ENCODE measurements at places on chromosomes 7 and 10. TPM values are rescaled to one million over a fixed set of nuclear protein-coding genes. Genes with fewer than 3 reads are reported as not detected.

The MRLN gene
- not detected for total RNA-seq

- H3K36me3 ChIP-seq: no peaks in the 10 kb centered on the region
- no peak for DNase-seq
- no peak overlapping the region for H3K27ac ChIP-seq
- no peak overlapping the region for H3K4me3 ChIP-seq
- no peaks in the 10 kb centered on the region for H3K4me1 ChIP-seq
Measured at GRCh38 chr10:86614853-86615252, 39.5 kb upstream of the OPN4 start.

GRCh38 chr7:90828601-90829000 lies 232.5 kb downstream of the CDK14 start:
- DNase-seq: no peak
- H3K4me3 ChIP-seq: no peak overlapping the region
- H3K27me3 ChIP-seq: no peaks in the 10 kb centered on the region

DNA sequence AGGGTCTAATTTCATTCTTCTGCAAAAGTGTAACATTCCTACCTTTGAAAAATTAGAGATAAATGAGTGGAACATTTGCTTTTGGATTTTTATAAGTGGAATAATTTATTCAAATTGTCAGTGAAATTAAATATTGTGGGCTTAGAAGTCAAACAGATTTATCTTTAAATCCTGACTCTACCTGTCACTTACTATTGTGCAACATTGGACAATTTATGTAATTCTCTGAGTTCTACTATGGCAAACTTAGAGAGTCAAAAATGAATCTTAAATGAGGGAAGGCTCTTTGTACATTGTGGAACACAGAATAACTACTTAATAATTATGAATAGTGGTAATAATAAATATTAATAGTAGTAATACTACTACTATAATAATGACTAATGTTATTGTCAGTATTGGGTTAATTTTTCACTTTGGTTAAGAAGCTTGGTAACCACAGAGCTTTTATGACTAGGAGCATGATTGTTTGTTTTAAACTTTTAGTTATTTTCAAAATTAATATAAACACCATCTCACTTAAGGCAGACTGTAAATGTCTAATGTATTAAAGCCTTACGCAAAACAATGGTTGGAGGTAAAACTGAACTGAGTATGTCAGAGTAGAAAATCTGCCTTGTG lies 70.0 kb downstream of the PRKG1 start:
- H3K27ac ChIP-seq: no peak overlapping the region
- H3K27me3 ChIP-seq: no peaks in the 10 kb centered on the region
- no peak for DNase-seq
- H3K36me3 ChIP-seq: no peaks in the 10 kb centered on the region

DNA sequence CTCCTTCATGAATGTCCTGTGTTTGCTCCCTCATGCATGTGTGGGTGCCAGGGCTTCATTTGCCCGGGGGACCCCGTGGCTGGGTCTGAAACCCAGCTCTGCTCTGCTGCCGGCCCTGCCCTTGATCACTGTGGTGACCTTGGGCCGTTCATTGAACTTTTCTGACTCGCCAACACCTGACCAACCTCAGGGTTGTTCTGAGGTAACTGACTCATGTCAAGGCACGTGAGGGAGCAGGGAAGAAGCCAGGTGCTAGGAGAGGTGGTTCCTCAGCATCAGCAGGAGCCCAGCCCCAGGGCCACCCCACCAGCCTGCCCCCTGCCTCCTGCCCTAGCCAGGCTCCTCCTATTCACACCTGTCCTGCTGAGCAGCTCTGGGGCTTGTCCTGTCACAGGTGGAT lies 47.9 kb downstream of the TBATA start:
- no peak overlapping the region for H3K4me3 ChIP-seq
- H3K36me3 ChIP-seq: no peaks in the 10 kb centered on the region
- no peaks in the 10 kb centered on the region for H3K27me3 ChIP-seq
- no peaks in the 10 kb centered on the region for H3K4me1 ChIP-seq
- DNase-seq: no peak

DNA sequence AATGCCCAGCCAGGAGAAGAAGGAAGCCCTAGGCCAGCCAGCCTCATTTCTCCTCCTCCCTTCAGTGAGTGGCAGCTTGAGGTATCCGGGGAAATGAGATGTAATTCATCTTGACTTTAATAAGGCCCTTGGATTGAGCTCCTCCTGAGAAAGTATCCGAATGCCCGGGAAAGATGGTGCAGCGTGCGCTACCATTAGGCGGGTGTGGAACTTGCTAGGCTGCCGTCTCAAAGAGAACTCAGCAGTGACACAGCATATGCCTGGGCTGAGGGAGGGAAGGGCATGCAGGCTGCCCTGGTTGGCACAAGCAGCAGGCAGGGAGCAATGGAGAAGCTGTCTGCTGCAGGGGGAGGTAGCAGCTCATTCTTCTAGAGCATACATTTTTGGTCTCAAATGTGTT lies 659.8 kb upstream of the FOXK1 start:
- no peaks in the 10 kb centered on the region for H3K4me1 ChIP-seq
- no peak overlapping the region for H3K27ac ChIP-seq
- DNase-seq: no peak
- H3K27me3 ChIP-seq: no peaks in the 10 kb centered on the region
- H3K36me3 ChIP-seq: no peaks in the 10 kb centered on the region

The SPDYE9 gene
- total RNA-seq: not detected

The METTL27 gene
- total RNA-seq: not detected

The OPALIN gene
- total RNA-seq: not detected

GRCh38 chr7:140677496-140677895 lies 4.8 kb downstream of the ADCK2 start:
- H3K4me3 ChIP-seq: no peak overlapping the region
- DNase-seq: no peak
- H3K4me1 ChIP-seq: peaks cover 27% of the 10 kb centered on the region
- no peak overlapping the region for H3K27ac ChIP-seq
- H3K36me3 ChIP-seq: peaks cover 3% of the 10 kb centered on the region
- no peaks in the 10 kb centered on the region for H3K27me3 ChIP-seq

GRCh38 chr10:68090586-68090985 lies 15.5 kb upstream of the HERC4 start:
- H3K27ac ChIP-seq: no peak overlapping the region
- H3K27me3 ChIP-seq: no peaks in the 10 kb centered on the region
- H3K4me1 ChIP-seq: no peaks in the 10 kb centered on the region
- DNase-seq: no peak
- H3K36me3 ChIP-seq: no peaks in the 10 kb centered on the region

DNA sequence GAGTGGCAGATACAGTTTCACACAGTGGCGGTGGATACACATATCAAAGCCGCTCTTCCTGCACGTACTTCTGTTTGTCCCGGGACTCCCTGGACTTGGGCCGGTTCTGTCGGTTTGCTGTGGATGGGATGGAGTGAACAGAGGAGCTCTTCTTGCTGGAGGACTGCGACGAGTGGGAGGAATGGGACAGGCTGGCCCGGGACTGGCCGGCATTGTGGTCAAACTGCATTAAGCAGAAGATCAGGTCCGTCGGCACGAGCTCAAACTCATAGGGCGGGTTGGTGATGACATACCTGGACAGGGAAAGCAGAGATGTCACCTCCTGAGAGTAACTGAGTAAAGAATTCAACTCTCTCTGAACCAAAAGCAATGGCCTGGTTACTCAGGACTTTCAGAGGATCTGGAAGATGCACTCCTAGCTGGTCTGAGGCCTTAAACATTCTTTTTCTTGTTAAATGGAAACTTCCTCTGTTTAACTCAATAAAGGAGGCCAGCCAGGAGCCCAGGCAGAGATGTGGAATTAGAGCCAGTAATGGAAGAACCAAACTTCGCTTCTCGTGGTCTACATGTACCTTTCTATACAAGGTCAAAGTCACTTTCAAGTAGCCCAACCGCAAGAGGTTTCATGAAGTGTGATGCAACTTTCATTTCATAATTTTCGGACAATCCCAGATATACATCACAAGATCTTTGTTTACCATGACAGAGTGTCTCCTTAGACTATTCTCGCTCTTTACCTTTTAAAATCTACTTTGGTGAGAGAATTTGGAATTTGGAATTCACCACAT lies 750.2 kb downstream of the KCNMA1 start:
- no peak overlapping the region for H3K27ac ChIP-seq
- H3K27me3 ChIP-seq: no peaks in the 10 kb centered on the region
- H3K4me1 ChIP-seq: no peaks in the 10 kb centered on the region
- no peak overlapping the region for H3K4me3 ChIP-seq
- H3K36me3 ChIP-seq: no peaks in the 10 kb centered on the region
- DNase-seq: no peak

DNA sequence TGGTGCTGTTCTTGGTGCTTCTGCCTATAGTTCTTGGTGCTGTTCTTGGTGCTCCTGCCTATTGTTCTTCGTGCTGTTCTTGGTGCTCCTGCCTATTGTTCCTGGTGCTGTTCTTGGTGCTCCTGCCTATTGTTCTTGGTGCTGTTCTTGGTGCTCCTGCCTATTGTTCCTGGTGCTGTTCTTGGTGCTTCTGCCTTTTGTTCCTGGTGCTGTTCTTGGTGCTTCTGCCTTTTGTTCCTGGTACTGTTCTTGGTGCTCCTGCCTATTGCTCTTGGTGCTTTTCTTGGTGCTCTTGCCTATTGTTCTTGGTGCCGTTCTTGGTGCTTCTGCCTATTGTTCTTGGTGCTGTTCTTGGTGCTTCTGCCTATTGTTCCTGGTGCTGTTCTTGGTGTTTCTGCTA lies 71.1 kb downstream of the PTPRN2 start:
- no peaks in the 10 kb centered on the region for H3K4me1 ChIP-seq
- no peaks in the 10 kb centered on the region for H3K27me3 ChIP-seq
- no peaks in the 10 kb centered on the region for H3K36me3 ChIP-seq
- H3K27ac ChIP-seq: no peak overlapping the region
- no peak for DNase-seq

DNA sequence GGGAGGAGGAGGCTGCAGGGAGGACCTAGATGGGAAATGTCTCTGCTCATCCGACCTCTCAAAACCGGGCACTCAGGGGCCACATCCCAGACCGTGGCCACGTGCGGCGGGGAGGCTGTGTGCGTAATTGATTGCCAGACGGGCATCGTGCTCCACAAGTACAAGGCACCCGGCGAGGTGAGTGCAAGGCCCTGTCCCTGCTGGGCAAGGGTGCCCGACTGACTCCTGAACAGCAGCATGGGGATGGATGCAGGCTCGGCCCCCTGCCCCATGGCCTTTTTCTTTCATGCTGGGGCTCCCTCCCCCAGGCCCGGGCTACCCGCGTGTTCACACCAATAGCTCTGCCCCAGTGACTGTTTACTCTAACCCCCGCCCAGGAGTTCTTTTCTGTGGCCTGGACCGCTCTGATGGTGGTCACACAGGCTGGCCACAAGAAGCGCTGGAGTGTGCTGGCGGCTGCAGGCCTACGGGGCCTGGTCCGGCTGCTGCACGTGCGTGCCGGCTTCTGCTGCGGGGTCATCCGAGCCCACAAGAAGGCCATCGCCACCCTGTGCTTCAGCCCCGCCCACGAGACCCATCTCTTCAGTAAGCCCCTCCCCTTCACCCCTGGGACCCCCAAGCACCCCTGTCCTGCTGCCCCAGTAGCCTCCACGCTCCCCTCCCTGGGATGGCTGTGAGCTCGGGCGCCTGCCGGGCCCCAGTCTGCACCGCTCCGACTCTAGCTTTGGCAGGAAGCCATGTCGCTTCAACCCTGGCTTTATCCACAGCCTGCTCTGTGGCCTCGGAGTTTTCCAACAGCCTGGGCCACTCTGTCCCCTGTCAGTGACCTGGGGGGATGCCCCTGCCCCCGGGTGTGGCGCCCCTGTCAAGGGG lies 3.9 kb downstream of the LRWD1 start:
- no peak overlapping the region for H3K27ac ChIP-seq
- no peaks in the 10 kb centered on the region for H3K27me3 ChIP-seq
- peaks cover 17% of the 10 kb centered on the region for H3K4me1 ChIP-seq
- no peak for DNase-seq
- H3K4me3 ChIP-seq: no peak overlapping the region

DNA sequence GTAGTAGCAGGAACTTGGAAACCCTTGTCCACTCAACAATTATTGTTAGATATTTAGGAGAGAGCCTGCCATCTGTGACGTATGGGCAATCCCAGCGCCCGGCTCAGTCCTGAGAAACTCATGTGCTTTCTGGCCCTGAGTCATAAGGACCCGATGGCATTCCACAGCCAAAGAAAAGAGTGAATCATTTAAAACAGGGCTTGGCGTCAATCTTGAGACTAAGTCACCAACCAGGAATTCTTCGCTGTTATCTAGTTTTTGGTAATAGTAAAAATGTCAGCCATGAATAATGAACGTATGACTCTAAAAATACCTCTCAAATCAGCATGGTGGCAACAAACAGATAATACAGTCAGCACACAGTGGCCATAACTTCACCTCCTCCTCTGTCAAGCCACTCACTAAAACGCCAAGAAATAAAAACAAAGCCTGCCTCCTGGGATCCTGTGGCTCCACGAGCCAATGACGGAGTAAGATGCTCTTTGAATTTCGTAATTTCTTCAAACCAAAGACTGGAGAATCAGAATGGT lies 140.8 kb downstream of the ADAM12 start:
- no peak overlapping the region for H3K27ac ChIP-seq
- DNase-seq: no peak
- H3K4me1 ChIP-seq: no peaks in the 10 kb centered on the region
- H3K4me3 ChIP-seq: no peak overlapping the region

The SLC39A12 gene
- not detected for total RNA-seq

DNA sequence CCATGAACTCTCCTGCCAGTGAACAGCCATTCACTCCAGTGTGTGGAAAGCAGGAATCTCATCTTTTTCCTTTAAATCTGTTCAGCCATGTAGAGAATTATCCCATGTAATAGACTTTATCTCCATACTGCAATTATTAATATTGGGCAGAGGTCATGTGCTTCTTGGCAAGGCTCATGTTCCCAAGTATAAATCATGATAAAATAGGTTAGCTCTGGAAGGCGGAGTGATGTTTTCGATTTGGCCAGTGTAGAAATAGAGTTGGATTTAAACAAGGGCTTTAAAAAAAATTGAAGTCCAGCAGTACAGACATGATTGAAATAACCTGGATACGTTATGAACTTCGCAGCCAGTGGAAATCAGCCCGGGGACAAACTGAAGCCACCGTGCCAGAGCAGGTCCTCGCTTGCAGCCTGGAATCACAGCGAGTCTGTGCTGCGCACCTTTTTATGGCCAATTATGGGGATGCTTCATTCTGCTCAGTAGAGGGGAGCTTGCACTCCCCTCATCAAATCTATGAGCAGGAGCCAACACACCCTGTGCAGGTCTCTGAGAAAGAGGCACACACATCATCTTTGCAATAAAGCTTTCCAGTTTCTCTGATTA lies 654.0 kb upstream of the MKI67 start:
- DNase-seq: no peak
- no peaks in the 10 kb centered on the region for H3K27me3 ChIP-seq
- H3K4me1 ChIP-seq: no peaks in the 10 kb centered on the region
- H3K27ac ChIP-seq: no peak overlapping the region
- no peaks in the 10 kb centered on the region for H3K36me3 ChIP-seq
- no peak overlapping the region for H3K4me3 ChIP-seq

The ARHGAP21 gene
- 30.9 TPM for total RNA-seq

The SYT15B gene
- total RNA-seq: 0.22 TPM

DNA sequence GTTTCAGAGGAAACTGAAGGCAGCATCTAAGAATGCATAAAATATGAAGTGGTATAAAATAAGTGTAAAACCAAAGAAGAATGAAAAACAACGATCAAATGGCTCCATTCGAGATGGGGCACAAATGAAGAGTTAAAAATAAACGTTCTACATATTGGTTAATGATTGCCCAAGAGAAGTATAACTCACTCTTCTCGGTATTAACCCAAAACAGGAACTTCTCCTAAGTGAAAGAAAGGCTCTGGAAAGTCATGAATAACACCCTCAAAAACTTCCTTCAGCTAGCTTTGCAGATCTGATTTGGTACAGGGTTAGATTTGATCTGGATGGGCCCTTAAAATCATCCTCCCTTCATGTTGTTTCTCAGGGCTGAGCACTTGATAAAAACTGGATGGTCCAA lies 94.3 kb upstream of the ADO start:
- H3K27me3 ChIP-seq: no peaks in the 10 kb centered on the region
- H3K4me1 ChIP-seq: no peaks in the 10 kb centered on the region
- no peak overlapping the region for H3K4me3 ChIP-seq
- no peak overlapping the region for H3K27ac ChIP-seq
- no peaks in the 10 kb centered on the region for H3K36me3 ChIP-seq
